Activated naive CD4-positive, alpha-beta T cell (primary cell): ENCODE measurements at places on chromosomes 1 and 21.

GRCh38 chr1:205064301-205064700, 20.0 kb downstream of the TMEM81 start:
- no peak for DNase-seq

- DNase-seq, result no peak
Observed at GRCh38 chr1:151775894-151776664, 12.8 kb upstream of the MRPL9 start.

DNA sequence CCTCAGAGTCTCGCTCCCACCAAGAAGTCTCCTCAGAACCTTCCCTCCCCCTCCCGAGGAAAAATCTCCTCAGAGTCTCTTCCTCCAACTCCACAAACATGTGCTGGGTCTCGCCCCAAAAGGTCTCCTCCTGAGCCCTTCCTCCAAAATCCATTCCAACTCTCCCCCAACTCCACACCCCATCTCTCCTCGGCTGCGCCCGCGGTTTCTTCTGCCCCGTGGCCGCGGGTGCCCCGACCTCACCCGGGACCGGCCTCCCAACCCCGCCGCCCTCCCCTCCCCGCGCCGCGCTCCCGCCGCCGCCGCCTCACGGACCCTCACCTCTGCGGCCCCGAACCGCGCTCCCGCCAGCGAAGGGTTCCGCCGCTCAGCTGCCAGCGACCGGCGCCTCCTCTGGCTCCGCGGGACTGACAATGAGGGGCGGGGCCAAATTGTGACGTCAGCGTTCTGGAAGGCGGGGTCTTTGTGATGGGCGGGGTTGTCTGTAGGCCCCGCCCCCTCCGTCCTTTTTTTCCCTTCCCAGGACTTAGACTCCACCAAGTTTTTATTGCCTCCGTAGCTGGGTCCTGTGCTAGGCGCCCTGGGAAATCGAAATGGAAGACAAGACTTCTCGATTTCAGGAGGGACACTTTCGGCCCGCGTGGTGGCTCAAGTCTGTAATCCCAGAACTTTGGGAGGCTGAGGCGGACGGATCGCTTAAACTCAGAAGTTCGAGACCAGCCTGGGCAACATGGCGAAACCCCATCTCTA, at the start of gene LUZP1:
LUZP1 (minus strand) TSS at position 412 of the 750 bp plus-strand sequence.
- peak; percentile 92 for DNase-seq

- no peak for DNase-seq
Observed at GRCh38 chr1:245409341-245410195, 254.8 kb downstream of the KIF26B start.
